Smooth muscle cell of trachea (primary cell): ENCODE measurements at places on chromosomes 12 and 14. TPM values are rescaled to one million over a fixed set of nuclear protein-coding genes. Genes with fewer than 3 reads are reported as not detected.

OSGEP gene
- 35.1 and 36.7 TPM in 2 replicates for total RNA-seq

TC2N gene
- 0.29 and 1.2 TPM in 2 replicates for total RNA-seq

PLEKHG7 gene
- not detected in 2 replicates for total RNA-seq

GDF3 gene
- total RNA-seq = not detected in 2 replicates

ADCY4 gene
- total RNA-seq = 9.6 and 11.7 TPM in 2 replicates
